ENCODE measurements at places on chromosomes 3 and 15. TPM values are rescaled to one million over a fixed set of nuclear protein-coding genes. Genes with fewer than 3 reads are reported as not detected.
A peak's percentile ranks its signal among the peaks of the same experiment; 100 is the strongest.

DNA sequence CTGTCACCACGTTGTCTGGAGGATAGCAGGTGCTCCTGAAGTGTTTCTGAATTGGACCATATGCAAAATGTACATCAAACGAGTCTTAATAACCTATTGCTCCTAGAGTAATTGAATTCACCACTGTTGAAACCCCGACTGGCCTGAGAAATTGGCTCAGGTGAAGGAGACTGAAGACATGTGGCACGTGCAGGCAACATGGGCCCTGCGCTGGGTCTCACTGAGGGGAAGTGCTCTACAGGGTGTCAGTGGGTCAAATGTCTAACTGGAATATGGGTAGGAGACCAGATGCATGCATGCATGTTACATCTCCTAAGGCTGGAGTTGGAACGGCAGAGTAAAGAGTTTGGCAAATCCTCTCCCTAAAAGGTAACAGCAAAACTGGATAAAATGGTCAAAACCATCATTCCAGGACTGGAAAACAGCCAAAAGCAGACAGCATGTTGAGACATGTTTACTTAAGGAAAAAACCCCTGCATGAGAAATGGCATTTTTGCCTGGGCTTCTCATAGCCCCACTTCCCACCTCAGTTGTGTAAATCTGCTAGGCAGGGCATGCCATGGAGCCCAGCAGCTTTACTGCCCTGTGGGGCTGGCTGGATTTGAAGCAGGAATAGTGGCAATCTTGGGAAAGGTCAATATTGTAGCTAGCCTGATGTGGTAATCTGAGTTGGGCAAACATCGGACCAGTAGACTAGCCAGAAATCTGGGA, 131.3 kb downstream of the TJP1 start:
- no peaks in the 10 kb centered on the region for H3K36me3 ChIP-seq
- H3K27me3 ChIP-seq, result no peaks in the 10 kb centered on the region
- no peak for DNase-seq
- H3K4me3 ChIP-seq, result no peak overlapping the region
- H3K27ac ChIP-seq, result no peak overlapping the region

PPP2R3A gene
- 20.2 TPM for polyA plus RNA-seq

DNA sequence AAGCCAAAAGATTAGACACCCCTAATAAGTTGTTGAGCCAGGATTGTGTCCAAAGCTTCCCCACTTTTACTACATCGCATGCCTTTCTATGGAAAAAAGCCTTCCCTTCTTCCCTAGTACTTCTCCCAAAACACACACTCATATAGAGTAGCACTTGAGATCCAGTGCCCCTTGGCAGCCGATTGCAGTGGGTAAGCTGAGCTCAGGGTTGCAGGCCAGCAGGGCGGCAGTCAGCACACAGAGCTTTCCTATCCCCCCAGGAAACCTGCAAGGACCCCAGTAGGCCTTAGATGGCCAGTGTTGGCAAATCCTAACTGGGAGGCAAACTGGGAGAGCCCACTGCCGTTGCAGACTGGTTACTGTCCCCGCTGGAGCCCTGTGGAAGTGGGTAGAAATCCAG, 75.7 kb upstream of the C15orf39 start:
- H3K4me3 ChIP-seq, result no peak overlapping the region
- H3K4me1 ChIP-seq, result peaks cover 18% of the 10 kb centered on the region
- H3K27ac ChIP-seq, result no peak overlapping the region
- H3K36me3 ChIP-seq, result no peaks in the 10 kb centered on the region
- H3K27me3 ChIP-seq, result no peaks in the 10 kb centered on the region

DNA sequence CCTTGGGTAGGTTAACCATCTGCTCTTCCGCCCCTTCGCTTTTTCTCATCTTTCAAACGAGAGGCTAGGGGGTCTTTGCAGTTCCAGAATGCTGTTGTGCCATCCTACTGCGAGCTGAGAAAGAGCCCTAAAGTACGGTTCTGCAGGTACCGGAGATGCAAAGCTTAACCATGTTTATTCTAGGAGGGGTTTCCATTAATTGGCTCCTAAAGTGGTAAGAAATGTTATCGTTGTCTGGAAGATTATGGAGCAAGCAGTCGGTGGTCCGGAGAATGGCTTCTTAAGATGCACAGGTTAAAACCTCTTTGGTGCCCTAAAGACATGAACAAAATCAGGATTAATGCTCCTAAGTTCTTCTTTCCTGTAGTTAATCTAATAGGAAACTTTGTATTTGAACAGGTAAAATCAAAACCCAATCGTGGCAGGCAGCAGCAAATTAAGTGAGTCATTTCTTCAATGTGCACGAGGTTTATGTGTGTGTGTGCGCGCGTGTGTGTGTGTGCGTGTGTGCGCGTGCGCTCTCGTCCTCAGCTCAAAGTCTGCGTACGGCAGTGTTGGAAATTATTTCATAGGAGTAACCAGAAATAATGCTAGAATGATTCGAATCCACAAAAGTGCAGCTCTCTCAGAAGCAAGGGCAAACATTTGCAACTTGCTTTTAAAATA, 772 bp downstream of the FAM81A start:
- peaks cover 5% of the 10 kb centered on the region for H3K4me1 ChIP-seq
- no peak for DNase-seq
- no peaks in the 10 kb centered on the region for H3K27me3 ChIP-seq
- H3K27ac ChIP-seq, result peak overlapping the region; percentile 9

GOLGA6L7 gene
- polyA plus RNA-seq, result not detected

ZBTB38 gene
- polyA plus RNA-seq, result 15.5 TPM

DNA sequence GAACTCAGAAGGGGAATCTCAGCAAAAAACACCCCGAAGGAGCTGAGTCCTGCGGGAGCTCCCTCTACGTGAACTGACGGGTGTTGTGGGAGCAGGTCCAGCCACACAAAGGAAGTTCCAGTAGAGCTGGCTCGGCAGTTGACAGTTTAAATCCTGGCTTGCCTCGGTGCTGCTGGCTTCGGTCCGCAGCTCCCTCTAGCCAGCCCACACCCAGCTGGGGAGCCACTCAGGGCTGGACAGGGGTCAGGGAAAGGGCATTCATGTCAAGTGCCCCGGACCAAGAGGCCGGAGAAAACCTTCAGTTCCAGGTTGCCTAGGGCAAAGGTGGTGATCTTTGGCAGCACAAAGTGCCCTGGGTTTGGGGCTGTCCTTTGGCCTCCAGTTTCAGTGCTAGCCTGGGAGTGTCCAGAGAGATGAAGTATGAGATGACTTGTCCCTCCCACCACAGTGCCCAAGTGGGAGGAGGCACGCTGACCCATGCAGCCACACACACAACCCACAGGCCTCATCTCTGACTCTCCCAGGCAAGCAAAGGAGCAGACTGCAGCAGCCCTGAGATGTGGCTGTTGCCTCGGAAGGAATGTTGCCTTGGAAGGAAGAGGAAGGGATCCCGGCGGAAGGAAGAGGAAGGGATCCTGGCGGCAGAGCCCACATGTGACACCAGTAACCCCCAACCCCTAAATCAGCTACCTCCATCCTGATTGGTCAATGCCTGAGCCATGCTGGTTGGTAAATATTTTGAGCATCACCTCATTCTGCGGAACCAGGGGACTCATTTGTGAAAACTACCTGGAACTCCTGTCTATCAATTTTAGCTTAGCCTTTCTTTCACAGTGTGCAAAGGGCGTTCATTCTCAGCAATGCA, 13.9 kb upstream of the ANPEP start:
- no peak overlapping the region for H3K4me3 ChIP-seq
- no peaks in the 10 kb centered on the region for H3K27me3 ChIP-seq
- peak; percentile 53 for DNase-seq

ISLR2 gene
- polyA plus RNA-seq, result 4.6 TPM

DNA sequence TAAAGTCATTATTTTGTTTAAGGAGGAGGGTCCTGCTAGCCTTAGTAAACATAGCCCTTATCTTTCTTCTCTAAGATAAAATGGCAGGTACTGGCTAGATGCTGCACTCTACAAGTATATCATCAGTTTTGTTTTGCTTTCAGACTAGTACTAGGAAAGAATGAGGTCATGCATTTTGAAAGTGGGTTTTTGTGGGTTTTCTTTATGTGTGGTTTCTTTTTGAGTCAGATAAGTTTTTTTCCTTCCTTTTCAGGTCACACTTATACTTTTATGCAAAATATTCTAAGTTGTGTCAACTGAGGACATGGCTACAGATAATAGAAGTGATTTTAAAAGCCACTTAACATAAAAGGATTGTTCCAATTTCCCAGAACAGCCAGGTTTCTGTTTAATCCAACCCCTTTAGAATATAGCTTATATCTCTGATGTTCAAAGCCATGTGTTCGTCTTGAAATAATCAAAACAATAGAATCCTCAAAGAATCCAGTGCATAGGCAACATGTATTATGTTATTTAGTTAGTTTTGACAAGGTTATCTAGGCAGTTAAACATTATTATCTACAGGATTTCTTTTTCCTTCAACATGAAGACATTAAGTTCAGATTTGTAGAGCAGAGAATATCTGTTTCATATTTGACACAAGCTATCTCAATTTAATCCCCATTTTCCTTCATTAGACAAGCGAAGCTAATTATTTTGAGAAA, 406.2 kb downstream of the RBMS3 start:
- peak overlapping the region; percentile 50 for H3K27ac ChIP-seq
- H3K4me3 ChIP-seq, result no peak overlapping the region
- DNase-seq, result no peak
- H3K27me3 ChIP-seq, result no peaks in the 10 kb centered on the region
- no peaks in the 10 kb centered on the region for H3K36me3 ChIP-seq
- peaks cover 28% of the 10 kb centered on the region for H3K4me1 ChIP-seq

GRCh38 chr15:98844261-98844660, 163.3 kb downstream of the PGPEP1L start:
- H3K4me3 ChIP-seq, result no peak overlapping the region
- H3K36me3 ChIP-seq, result no peaks in the 10 kb centered on the region
- H3K27me3 ChIP-seq, result no peaks in the 10 kb centered on the region

DNA sequence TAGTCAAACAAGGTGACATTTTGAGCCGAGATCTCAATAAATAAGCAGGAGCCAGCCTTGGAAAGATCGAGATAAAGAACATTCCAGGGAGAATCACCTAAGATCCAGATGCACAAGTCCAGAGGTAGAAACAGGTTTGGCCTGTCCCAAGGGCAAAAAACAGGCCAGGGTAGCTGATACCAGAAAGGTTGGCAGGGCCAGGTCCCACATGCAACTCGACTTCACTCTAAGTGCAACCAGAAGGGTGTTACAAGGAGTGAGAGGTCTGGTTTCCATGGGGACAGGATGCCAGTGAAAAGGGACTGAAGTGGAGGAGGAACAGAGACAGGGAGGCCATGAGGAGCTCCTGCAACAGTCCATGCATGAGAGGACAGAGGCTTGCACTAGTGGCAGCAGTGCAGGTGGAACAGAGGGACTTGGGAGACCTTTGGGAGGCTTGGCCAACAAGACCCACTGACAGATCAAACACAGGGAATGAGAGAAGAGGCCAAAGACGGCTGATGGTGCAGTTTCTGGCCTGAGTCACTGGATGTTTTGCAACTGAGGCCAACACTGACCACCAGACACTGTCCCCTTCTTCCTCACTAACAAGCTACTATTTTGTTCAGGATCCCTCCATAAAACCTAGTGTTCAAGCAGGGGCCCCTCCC, 5.2 kb downstream of the TPRA1 start:
- no peak for DNase-seq
- no peaks in the 10 kb centered on the region for H3K27me3 ChIP-seq
- H3K4me3 ChIP-seq, result no peak overlapping the region

SV2B gene
- 0.69 TPM for polyA plus RNA-seq

- no peak overlapping the region for H3K4me3 ChIP-seq
- H3K27me3 ChIP-seq, result no peaks in the 10 kb centered on the region
- H3K4me1 ChIP-seq, result peaks cover 11% of the 10 kb centered on the region
- H3K36me3 ChIP-seq, result no peaks in the 10 kb centered on the region
Observed at GRCh38 chr3:150144191-150144708, 173.6 kb upstream of the PFN2 start.

GRCh38 chr3:179244878-179245277, 6.0 kb downstream of the KCNMB3 start:
- no peaks in the 10 kb centered on the region for H3K4me1 ChIP-seq
- H3K27ac ChIP-seq, result no peak overlapping the region
- no peak for DNase-seq
- no peaks in the 10 kb centered on the region for H3K27me3 ChIP-seq

DNA sequence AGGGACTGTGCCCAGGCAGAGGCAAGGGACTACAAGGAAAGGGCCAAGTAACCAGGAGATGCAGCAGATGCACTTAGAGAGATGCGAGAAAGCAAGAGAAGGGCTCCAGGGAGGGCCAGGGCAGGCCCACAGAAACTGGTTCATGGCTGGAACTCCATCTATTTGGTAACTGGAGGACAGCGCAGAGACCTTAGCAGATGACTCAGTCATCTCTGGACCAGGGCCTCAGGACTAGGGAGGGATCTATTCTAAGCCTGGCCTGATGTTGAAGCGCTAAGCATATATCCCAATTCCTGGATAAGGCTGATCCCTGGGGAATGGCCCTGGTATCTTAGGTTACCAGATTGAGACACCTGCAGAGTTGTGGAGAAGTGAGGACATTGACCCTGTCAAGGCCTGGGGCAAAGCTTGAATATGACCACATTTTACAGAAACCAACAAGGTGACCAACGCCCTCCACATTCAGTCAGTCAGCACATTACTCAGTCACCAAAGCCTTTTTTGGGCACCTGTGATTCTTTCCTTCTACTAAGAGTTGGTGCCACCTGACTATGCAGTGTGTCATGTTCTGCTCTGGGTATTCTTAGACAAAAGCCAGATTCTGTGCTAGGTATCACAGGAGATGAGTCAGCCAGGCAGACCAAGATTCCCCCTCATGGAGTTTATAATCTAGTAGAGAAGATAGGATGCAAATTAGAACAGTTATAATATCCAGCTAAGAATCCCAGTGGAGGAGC, 68.4 kb upstream of the SLCO3A1 start:
- no peak overlapping the region for H3K27ac ChIP-seq
- H3K4me3 ChIP-seq, result no peak overlapping the region
- H3K4me1 ChIP-seq, result no peaks in the 10 kb centered on the region
- H3K36me3 ChIP-seq, result no peaks in the 10 kb centered on the region
- DNase-seq, result no peak
- H3K27me3 ChIP-seq, result no peaks in the 10 kb centered on the region

DNA sequence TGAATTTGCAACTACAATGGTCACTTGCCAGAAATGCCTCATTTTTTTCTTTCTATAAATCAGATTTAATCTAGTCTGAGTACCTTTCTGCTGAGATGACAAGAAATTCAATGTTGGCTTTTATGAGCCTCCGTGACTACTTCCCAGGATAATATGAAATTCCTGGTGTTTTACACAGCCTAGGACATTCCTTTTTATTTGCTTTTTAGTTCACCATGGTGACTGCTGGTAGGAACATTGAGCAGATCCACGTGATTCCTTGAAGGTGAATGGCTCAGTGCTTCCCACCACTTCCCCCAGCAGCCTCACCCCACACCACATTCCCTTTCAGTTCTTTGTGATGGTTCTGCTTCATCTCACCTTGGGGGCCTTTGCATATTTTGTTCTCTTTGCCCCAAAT, 4.3 kb upstream of the NPTN start:
- no peak overlapping the region for H3K4me3 ChIP-seq
- no peak for DNase-seq
- H3K4me1 ChIP-seq, result peaks cover 10% of the 10 kb centered on the region
- H3K36me3 ChIP-seq, result no peaks in the 10 kb centered on the region
- H3K27ac ChIP-seq, result no peak overlapping the region

DNA sequence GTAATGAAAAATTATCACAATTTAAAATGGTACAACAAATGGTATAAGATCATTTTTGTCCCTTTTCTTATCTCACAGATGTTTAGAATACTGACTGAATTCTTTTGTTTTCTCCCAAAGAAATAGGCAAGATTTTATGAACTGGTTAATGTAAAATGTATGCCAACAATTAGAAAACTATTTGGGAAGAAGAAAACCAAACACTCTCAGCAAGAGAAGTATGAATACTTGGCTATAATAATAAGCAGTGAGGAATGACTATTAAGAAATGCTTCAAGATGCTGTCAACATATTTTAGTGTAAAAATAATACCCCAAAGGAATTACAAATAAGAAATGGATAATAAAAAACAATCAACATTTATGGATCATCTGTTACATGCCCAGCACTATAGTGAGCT, 18.5 kb downstream of the SHQ1 start:
- H3K36me3 ChIP-seq, result peaks cover 37% of the 10 kb centered on the region
- no peaks in the 10 kb centered on the region for H3K27me3 ChIP-seq
- no peak overlapping the region for H3K4me3 ChIP-seq
- no peak overlapping the region for H3K27ac ChIP-seq
- H3K4me1 ChIP-seq, result no peaks in the 10 kb centered on the region
- no peak for DNase-seq

NR2E3 gene
- 0.11 TPM for polyA plus RNA-seq
